ENCODE measurements at places on chromosomes 12 and 14. TPM values are rescaled to one million over a fixed set of nuclear protein-coding genes. Genes with fewer than 3 reads are reported as not detected.

ERP27 gene
- total RNA-seq, result not detected

SSTR1 gene
- 6.2 TPM for total RNA-seq

SLC15A4 gene
- total RNA-seq, result 63.6 TPM

POTEM gene
- total RNA-seq, result not detected
